ENCODE measurements at places on chromosomes 3 and 15.
A peak's percentile ranks its signal among the peaks of the same experiment; 100 is the strongest.

DNA sequence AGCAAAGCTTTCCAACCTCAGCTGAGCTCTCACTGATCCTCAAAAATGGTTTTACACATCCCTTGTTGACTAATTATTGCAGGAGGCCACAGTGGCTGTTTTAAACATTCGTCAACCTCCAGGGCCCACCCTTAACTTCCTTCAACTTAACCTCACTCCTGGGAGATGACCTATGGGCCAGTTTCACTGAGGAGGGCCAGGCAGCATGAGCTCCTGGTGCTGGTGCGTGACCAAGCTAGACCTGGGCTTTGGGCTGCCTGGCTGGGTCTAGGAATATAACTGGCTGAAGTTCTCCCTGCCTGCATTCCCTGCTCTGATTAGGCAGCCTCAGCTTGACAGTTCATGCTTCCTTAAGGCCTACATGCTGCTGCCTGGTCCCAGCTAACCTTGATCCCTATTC is 273.7 kb upstream of the ATP11B start:
- DNase-seq: no peak

DNA sequence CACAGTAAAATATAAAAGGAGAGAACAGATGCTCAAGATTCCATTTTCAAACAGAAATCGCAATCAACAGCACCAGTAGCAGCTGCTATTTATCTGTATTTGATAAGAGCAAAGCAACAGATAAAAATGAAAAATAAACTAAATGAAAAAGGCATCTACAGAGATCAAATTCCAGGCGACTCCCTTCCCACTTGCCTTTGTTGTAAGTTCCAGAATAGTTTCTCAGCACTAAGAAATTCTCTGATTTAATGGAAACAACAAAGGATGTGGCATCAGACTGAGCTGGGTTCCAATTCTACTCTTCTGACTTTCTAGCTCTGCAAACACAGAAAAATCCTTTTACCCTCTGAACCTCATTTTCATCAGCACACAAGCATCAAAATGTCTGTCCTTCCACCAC is 110.8 kb upstream of the MME start:
- DNase-seq: no peak

GRCh38 chr3:16528581-16528993 is 15.1 kb upstream of the RFTN1 start:
- DNase-seq: no peak

DNA sequence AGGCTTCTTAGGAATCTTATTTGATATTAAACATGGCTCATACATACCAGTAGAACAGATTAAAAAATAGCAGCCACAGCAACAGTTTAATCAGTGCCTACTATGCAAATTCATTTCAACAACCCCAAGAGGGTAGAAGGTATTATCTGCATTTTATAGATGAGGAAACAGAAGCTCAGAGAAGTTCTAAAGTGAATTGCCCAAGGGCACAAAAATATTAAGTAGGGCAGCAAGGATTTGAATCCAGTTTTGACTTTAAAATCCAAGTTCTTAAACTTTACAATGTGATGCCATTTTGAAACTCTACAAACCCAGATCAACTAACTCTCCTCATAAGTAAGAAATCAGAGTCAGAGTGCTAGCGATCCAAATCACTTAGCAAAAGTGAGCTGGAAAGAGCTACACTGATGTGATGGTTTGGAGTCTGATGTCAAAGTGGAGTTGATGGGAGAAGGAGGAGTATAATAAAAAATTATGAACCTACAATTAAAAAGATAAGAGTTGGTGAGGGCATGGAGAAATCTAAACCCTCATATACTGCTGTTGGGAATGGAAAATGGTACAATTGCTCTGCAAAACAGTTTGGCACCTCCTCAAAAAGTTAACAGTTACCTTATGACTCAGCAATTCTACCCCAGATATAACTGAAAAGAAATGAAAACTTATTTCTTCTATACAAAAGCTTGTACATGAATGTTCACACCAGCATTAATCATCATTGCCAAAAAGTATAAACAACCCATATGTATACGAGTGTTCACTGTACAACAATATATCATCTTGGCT is 51.0 kb upstream of the PLXND1 start:
- DNase-seq: no peak

DNA sequence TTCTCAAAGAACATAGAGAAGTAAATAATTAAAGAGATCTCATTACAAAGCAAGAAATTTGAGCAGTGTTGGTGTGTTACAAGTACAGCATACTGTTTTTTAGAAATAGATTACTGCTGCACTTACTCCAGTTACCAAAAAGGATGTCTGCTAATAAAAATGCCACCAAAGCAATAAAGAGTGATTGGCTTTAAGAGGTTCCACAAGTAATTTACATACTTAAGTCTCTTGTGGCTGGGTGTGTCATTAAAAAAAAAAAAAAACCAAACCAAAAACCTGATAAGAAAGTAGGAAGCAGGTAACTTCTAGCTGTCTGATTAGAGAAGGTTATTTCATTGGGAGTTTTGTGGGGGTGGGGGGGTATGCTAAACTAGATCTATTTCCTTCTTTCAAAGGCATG is 15.2 kb downstream of the RAB11A start:
- DNase-seq: no peak

- no peak for DNase-seq
Observed at GRCh38 chr15:93059442-93059841, 29.6 kb downstream of the RGMA start.

DNA sequence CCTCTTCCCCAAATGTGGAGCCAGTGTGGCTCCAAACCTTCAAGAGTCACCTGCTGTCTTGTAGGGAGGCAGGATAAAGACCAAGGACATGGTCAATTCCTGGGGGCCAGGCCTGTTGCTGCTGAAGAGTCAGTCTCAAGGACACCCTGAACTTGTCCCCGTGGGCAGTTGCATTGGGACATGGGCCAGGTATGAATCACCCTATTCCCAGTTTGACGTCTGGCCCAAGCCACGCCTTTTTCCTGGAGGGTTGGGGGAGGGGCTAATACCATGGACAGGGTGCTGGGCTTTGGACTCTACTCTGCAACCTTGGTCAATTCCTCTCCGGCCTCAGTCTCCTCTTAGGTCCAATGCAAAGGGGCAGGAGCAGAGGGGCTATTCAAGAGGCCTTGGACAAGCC is 10.4 kb downstream of the ATP2B2 start:
- DNase-seq: no peak

GRCh38 chr3:39144748-39145380 is 8.5 kb downstream of the CSRNP1 start:
- no peak for DNase-seq

DNA sequence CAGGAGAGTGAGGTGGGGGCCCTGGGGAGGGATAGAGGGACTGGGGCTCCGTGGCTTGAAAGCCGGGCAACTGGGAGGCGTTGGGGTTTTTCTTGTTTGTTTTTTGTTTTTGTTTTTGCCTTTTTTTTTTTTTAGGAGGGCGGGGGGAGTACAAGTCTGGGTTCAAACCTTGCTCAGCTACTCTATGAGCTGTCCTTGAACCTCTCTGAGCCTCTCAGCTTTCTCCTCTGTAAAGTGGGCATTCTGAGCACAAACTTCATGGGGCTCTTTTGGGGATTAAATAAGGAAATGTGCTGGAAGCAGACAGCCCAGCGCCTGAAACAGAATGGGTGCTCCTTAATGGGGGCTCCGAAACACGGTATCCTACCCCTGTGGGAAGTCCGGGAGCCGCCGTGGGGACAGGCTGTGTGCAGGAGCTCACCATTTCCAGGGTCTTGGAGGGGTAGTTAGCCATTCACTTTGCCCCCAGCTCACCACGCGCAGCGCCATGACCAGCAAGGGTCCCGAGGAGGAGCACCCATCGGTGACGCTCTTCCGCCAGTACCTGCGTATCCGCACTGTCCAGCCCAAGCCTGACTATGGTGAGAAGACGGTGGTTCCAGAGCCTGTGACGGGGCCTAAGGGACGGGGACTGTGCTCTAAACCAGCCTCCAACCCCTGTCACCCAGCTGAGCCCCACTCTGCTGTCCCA is 388 bp downstream of the ACY1 start:
- DNase-seq: no peak

DNA sequence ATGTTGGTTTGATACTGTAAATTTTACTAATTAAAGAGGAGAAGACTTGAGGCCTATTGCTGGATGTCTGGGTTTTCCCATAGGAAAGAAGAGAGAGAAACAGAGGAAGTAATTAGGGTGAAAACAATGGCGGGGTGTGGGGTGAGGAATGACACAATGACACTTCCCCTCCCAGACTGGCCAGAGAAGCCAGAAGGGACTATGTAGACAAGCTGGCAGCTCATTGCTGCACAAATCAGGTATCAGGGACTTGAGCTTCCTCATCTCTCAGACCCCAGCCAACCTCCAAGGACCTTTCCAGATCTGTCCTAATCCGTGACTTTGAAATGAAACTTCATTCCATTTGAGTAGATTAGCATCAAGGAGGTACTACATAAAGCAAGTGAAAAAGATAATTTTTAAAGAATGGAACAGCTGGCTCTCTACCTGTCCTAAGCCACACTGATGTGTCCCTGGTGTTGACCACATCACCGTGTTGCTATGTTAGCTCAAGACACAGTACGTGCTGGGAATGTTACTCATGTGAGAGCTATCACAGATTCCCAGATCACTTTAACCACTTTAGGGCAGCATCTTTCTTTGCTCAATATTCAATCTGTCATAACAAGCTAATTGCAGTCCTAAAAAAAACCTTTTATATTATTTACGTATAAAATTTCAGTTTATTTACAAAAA is 22.2 kb downstream of the TMEM212 start:
- DNase-seq: no peak

DNA sequence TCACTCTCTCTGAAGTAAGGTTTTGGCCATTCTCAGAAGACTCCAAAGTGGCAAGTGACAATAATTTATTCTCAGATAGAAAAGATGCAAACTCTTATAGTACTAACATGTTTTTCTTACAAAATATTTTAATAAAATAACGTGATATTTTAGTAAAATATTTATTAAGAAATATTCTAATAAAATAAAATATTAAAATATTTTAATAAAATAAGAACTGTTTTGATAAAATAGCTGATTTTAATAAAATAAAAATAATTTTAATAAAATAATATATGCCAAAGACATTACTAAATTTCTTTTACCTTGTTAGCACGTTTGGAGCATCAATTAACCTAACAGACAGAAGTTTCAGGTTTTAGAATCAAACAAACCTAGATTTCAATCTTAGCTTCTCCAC is 424.0 kb upstream of the NECTIN3 start:
- DNase-seq: no peak

- no peak for DNase-seq
Observed at GRCh38 chr15:79082363-79083070, 8.1 kb downstream of the RASGRF1 start.

GRCh38 chr15:59801649-59802048 is 112.5 kb upstream of the BNIP2 start:
- no peak for DNase-seq

DNA sequence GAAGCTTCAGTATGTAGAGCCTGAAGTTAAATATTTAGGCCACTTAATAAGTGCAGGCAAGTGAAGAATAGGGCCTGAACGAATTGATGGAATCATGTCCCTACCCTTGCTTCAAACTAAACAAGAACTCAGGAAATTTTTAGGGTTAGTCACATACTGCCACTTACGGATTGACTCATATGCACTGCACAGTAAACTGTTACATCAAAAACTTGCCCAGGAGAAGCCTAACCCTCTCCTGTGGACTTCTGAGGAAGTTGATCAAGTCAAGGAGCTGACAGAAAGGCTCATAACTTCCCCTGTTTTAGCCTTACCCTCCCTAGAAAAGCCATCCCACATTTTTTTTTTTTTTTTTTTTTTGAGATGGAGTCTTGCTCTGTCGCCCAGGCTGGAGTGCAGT is 20.6 kb upstream of the KBTBD12 start:
- no peak for DNase-seq

DNA sequence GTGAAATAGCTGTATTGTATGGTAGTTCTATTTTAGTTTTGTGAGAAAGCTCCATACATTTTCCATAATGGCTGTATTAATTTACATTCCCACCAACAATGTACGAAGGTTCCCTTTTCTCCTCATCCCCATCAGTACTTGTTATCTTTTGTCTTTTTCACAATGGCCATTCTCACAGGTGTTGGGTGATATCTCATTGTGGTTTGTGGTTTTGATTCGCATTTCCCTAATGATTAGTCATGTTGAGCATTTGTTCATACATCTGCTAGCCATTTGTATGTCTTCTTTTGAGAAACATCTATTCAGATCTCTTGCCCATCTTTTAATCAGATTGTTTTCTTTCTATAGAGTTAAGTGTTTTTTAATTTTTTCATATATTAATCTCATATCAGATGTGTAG is 931.9 kb downstream of the IGSF11 start:
- no peak for DNase-seq

DNA sequence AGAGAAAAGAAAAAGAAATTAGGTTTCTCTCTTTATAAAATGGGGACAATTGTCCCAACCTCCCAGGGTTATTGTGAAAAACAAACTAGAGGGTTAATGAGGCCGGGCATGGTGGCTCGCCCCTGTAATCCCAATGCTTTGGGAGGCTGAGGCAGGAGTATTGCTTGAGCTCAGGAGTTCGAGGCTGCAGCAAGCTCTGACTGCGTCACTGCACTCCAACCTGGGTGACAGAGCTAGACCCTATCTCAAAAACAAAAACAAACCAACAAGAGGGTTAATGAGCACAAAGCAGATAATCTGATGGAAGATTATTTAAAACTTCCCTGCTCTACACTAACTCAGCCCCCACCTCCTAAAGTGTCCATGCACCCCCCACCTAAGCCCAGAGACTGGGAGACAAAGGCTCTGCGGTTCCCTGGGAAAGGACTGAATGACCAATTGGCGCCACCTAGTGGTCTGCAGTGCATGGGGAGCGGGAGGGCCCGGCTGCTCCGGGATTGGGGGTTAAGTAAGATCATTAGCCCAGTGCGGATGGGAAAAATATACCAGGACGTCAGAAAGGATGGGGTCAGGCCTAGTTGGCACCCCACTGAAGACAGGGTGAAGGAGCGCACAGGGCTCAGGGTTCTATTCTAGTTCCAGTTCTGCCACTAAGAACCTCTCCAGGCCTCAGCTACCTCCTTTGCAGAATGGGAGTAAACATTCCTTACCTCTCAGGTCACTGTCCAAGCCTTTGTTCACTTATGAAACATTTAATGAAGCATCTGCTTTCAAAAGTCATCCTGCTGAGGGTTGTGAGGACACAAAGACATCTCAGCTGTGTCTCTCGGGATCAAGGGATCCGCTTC is 15.6 kb downstream of the PIF1 start:
- DNase-seq: no peak

GRCh38 chr15:71411538-71412482 is 296.5 kb downstream of the THSD4 start:
- peak; percentile 12 for DNase-seq

- DNase-seq: no peak
Observed at GRCh38 chr3:183489455-183490210, 61.2 kb upstream of the MCF2L2 start.

GRCh38 chr15:69482686-69483256 is 30.2 kb downstream of the RPLP1 start:
- no peak for DNase-seq

DNA sequence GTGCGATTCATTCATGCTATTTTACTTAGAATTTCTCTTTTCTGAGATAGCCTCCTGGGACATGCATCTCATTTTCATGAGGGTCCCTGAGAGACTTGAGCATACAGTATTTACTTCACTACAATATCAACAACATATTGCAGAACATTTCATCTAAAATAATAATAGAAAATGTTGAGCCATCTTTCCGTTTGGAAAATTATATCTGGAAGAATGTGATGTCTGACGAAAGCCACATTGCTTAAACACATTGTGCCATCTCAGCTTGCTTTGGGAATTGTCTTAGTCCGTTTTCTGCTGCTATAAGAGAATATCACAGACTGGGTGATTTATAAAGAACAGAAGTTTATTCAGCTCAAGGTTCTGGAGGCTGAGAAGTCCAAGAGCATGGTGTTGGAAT is 55.5 kb downstream of the DPH6 start:
- no peak for DNase-seq

All from glomerular endothelial cell (primary cell).